ENCODE measurements at places on chromosomes 7 and 10.

DNA sequence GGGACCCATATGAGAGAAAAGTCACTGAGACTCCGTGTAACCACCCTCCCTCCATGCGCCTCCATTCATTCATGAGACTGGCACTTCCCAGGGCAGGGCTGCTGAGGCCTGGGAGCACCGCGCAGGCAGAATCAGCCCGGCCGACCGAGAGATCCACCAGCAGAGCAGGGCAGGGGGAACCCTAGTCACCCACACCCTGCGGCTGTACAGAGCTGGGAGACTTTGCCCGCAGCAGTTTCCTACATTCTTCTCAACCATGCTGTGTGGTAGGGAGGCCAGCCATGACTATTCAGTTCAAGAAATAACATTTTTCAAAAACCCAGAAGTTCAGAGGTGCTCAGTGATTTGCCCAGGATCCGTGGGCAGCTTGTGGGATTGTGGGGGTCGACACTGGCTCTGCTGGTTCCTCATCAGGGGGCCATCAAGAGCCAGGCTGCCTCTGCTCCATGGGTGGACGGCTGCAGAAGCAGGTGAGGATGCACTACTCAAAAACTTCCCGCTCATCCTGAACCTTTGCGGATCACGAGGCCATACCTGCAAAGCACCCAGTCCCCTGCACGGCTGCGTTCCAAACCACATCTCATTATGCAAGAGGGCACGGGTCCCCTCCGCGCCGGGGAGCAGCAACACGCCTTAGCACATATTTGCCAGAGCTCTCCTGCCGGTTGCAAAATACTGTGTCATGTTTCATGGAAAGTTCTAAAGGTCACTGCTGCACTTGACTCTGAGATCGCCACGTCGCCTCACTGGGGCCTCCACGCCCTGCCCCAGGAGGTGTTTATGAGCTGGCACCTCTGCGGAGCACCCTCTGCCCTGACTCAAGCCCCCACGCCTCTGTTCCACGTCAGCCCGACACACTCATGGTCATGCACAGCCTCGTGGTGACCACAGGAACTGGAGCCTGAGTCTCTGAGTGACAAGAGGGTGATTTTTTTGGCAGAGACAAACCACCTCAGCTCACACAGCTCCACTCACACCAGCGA is 132.0 kb downstream of the PRKAG2 start:
- no peak for DNase-seq

DNA sequence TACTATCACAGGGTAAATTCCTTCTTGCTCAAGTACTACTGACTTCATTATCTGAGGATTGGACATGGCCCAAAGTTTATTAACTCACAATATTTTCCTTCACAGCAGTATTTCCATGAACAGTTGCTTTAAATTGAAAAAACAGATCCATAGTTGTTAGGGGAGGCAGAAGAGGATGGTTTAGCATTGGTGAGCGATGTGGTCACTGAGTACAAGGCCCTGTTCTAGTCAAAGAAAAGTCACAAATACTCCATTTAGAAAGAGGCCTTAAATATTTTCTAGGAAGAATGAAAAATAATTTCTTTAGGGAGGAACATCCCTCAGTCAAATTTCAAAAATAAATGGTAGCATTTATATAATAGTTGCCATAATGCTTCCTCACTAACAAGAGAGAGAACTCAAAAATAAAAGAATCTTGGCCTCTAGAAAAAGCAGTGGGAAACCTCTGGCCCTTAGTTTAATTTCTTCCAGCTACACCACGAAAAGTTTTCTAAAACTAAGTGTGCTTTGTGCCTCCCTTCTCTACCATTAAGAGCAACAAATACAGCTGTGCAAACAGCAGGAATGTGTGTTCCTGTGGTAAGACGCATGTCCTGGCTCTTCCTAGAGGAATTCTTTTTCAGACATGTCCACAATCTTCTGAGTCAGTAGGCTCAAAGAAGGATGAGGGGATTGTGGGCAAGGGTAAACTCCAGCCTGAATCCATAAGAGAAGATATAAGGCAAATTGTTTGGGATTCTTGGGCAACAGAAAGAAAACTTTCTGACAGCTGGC is 105.7 kb downstream of the HOXA1 start:
- DNase-seq = no peak

GRCh38 chr10:124172181-124172916 is 79.0 kb upstream of the CHST15 start:
- DNase-seq = no peak

GRCh38 chr7:141461924-141462323 is 89.3 kb upstream of the AGK start:
- DNase-seq = no peak

GRCh38 chr7:85573346-85573745 is 386.5 kb upstream of the SEMA3D start:
- no peak for DNase-seq

DNA sequence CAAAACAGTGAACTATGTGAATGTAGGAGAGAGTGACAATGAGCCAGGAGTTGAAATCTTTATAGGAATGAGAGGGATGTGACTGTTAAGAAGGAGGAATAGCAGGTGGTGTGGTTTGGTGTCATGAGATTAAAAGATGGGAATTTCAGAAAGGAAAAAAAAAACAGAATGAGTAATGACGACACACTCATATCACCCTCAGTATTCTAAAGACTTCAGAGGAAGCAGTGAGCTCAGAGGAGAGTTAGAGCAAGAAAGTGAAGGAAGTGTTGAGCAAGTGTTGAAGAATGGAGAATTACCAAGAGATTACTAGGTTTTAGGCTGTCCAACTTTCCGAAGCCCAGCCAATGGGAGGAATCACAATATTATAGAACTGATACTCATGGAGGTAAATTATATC is 220.5 kb upstream of the HGF start:
- DNase-seq = no peak

- no peak for DNase-seq
Observed at GRCh38 chr7:20136647-20137046, 80.5 kb downstream of the MACC1 start.

- DNase-seq = no peak
Observed at GRCh38 chr10:101812606-101813005, 5.6 kb downstream of the OGA start.

DNA sequence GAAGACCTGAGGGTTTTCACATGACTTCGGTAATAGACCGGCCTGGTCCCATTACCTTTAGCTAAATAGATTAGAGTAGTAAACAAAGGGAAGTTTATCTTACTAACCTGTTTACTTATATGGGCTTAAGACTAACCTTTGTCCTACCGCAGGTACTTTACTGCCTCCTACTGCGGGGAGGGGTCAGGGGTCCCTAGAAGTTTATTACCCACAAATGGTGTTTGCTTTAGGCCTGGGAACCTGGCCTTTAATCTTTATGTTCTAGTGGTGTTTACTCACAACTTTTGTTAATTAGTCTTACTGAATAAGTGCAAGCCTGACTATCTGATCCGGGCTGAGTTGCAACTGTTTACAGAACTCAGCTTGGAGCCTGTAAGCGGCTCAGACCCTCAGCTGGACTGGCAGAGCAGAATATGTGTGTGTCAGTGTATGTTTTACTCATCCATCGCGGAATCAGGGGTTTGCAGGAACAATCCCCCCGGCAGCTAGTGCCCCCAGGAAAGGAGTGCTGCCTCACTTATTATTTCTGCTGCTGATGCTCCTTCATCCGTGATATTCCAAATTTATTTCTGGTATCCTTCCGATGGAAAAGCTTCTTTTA is 578.9 kb upstream of the SEMA3D start:
- no peak for DNase-seq

DNA sequence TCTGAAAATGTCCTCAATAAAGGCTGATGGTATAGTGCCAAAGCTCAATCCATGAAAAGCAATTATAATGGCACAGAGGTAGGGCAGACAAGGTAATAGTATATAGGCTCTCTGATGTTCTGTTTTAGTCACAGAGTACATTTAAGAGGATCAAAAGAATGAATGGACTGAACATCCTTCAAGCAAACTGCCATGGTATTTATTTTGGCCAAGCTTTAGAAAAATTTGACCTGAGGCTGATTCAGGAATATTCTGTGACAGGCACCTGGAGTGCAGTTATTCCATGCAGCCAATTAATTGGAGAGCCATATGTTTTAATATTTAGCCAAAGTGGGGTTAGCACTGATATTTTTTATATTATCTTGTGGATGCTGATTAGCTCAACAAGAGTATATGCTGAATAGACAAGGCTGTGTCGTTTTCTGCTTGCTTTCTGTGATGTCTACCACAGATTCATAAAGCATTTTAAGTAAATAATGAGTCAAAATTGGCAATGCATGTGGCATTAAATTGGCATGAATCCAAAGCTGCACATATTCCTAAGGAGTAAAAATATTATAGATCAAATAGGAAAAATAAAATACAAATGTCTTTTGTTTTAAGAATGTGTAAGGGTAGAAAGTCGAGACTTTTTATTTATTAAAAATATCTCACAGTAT is 177.4 kb downstream of the PCLO start:
- no peak for DNase-seq

DNA sequence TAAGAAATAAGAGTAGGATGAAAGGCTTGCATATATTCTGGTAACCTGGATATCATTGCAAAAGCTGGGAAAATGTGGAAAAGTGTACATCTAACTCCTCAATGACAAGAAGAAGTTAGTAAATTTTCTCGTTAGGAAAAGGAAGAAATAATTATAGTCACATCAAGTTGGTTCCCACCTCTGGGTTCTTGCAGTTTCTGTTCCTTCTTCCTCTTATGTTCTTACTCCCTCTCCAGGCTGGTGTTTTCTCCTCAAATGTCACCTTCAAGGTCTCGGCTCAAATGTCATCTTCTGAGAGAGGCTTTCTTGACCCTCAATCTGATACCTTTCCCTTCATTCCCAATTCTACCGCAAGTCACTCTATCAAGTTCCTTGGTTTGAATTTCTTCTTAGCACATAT is 64.4 kb downstream of the ENTPD1 start:
- no peak for DNase-seq

DNA sequence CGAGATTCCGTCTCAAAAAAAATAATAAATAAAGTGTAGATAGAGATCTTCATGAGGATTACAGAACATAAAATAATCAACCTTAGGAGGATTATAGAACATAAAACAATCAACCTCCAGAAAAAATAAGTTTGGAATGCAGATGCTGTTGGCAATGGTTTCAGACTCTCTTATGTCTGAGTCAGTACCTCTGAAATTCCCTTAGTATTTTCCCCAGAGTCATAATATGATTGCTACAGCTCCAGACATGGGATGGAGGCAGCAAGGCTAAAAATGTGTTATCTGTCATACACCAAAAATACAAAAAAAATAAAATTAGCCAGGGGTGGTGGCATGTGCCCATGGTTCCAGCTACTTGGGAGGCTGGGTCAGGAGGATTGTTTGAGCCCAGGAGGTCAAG is 22.2 kb downstream of the CADPS2 start:
- DNase-seq = no peak

- DNase-seq = no peak
Observed at GRCh38 chr10:106900016-106900652, 264.4 kb downstream of the SORCS1 start.

Data from stimulated activated CD8-positive, alpha-beta memory T cell treated with anti-CD3 and anti-CD28 coated beads, Interleukin-7, amount 100 ng/mL, for 1 hour (primary cell).